ENCODE measurements at places on chromosomes 4 and X.

- no peak for DNase-seq
Measured at GRCh38 chrX:143988356-143988755, 104.5 kb downstream of the UBE2NL start.

GRCh38 chrX:79138658-79139241, 5.7 kb upstream of the GPR174 start:
- DNase-seq: peak; percentile 24

GRCh38 chrX:143571521-143571920, 54.2 kb upstream of the SPANXN3 start:
- no peak for DNase-seq

GRCh38 chr4:85777908-85778631, 303.1 kb downstream of the ARHGAP24 start:
- DNase-seq: no peak

GRCh38 chr4:109147135-109147534, 155.3 kb downstream of the COL25A1 start:
- no peak for DNase-seq

- DNase-seq: no peak
Measured at GRCh38 chrX:134932528-134933217, 58.1 kb upstream of the SMIM10 start.

DNA sequence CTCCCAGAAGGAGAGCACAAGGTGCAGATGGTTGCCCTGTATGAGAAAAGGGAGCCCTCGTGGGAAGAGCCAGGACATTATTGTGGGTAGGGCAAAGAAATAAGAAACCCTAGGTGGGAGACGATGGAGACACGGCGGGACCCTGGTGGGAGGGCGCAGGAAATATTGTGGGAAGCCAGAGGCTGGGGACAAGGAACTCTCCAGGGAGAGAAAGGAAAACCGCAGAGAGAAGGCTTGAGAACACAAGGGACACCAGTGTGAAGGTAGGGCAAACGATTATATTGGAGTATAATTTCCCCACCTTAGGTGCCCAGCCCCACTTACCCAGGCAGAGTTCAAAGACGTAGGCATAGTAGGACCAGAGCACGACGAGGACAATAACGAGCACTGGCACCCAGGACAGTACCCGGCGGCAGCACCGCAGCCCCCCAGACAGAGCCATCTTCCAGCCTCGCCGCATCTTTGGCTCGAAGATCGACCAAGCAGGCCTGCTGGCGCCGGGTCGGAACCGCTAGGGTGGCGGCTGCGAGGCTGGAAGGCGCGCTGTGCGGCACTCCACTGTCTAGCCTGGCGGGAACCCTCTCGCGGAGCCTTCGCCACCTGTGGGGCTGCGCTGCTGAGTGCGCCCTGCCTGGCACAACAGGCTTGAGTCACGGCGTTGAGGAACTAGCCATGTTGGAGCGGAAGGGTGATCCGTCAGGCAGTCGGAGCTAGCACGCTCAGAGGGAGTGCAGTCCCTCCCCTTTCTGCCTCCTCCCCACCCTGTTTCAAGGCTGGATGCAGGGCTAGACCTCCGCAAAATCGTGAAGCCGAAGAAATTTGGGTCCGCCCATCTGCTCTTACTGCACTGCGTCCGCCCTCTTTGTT, at the start of gene ZDHHC15:
TSS of gene ZDHHC15 (minus strand) at position 473 of the 867 bp plus-strand sequence. CDS start at position 460, 13 bp downstream.
- peak; percentile 37 for DNase-seq

DNA sequence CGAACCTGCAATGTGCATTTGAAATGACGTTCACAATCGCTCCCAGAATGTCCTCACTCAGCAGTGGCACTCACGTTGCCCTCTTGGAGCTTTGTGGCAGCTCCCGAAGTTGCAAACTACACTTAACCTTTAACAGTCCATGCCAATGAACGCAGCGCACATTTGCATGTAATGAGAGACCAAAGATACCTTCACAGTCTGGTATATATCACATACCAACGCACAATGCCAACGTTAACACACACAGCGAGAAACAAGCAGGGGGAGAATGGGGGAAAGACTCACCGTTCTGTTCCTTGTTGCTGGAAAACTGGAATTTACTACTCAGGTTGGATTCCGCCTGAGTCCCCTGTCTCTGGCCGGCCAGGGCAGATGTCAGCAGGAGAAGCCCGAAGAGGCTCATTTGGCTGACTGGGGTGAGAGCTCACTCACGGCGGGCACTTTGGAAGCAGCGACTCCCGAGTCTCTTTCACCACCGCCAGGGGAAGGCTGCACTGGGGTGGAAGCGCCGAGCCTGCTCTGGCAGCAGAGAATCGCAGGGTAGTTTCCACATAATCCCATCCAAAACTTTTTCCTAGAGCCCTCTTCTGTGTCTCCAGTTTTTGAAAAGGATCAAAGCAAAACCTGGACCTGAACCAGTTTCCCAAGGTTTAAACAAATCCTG, 966 bp downstream of the PDGFC start:
- DNase-seq: no peak

DNA sequence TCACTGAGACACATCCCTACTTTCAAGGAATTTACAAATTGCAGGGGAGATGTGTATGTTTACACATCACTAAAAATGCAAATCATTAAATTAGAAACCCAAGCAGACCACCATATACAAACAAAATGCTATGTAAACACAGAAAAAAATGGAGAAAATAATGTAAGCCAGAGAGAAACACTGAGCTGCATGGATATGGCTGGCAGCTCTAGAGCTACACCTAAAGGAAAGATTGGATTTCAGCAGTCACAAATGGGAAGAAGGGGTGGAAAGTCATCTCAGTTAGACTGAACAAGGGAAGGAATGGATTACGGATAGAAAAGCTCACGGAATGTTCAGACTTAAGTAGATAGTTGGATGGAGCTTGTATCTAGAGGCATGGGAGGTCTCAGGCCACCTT, 186.3 kb downstream of the MOSPD2 start:
- DNase-seq: no peak

- DNase-seq: no peak
Measured at GRCh38 chr4:118760092-118760491, 74.9 kb downstream of the METTL14 start.

GRCh38 chr4:28754376-28754775, 1893.7 kb downstream of the STIM2 start:
- no peak for DNase-seq

DNA sequence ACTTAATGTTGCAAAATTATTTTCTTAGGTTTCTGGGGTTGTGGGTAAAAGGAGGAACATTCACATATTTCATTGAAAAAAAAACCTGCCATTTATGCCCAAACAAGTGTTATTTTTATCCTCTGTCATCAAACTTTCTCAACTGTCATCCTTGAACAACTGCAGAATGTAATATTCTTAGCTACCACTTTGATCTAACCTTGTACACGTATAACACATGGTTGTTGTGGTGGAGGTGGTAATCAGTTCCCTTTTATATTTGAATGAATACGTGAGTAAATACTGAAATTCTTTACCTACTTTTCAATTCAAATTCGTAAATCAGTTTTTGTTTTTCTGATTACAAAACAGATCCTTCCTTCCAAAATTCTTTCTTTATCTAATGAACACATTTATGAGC, 3.8 kb upstream of the AMMECR1 start:
- no peak for DNase-seq

DNA sequence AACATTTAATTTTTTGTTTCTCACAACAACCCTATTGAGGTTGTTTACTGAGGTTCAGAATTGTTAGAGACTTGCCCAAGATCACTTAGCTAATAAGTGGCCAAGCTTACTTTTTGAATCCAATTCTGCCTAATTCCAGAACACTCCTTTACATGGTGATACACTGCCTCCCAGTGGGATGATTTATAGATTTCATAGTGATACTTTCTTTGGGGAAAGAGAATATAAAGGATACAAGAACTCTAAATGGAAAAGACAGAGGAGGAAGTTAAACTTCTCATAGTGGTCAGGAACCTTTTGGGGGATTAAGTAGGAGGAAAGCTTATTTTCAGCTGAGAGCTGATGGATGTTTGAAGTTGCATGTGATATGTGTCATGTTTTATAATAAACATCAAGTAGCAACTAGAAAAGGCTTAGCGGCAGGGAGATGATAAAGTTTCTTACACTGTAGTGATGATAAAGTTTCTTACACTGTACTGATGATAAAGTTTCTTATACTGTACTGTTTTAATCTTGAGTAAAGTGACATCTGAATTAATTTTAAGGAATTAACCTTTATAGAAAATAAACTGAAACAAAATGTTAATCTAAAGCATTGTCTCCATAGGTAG, 15.3 kb downstream of the STAG2 start:
- DNase-seq: no peak

DNA sequence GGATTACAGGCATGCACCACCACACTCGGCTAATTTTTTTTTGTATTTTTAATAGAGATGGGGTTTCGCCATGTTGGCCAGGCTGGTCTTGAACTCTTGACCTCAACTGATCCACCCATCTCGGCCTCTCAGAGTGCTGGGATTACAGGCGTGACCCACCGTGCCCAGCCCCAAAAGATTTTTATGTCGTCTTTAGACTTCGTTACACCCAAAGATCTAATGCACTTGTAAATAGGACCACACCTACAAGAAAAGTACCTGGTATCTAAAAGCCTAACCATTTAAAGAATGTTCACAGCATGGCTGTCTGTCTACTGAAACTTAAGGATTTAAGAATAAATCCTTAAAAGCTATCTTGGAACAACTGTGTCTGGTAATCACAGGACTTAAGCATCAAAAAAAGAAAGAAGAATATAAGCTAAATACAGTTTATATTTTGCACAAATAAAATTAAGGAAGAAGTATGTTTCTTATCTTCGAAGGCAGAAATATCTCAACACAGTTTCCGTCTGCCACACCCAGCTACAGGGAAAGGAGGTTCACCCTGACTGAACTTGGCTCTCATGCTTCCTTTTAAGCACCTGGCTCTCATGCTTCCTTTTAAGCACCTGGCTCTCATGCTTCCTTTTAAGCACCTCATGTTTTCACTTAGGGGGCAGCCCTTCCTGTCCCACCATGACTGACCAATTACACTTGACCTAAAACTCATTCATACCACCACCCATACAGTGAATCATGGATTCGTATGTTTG, 92.0 kb upstream of the STS start:
- no peak for DNase-seq

- no peak for DNase-seq
Measured at GRCh38 chr4:85084371-85085094, 118.0 kb upstream of the WDFY3 start.

DNA sequence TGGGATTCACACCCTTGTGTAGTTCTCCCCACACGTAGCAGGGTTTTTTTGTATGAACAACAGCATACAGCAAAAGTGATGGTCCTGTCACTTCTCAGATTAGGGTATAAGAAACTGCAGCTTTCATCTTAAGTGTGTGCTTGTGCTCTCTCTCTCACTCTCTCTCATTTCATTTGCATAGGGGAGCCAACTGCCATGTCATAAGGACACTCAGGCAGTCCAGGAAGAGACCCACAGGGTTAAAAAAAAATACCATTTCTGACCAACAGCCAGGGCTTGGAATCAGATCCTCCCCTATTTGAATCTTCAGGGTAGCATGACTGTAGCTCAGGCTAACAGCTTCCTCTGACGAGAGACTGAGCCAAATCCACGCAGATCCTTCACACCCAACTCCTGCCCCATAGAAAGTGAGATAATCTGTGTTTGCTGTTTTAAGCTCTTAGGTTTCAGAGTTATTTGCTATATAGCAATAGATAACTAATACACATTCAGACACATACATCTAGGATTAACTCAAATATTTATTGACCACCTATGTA, 331.2 kb downstream of the PAPSS1 start:
- DNase-seq: no peak

DNA sequence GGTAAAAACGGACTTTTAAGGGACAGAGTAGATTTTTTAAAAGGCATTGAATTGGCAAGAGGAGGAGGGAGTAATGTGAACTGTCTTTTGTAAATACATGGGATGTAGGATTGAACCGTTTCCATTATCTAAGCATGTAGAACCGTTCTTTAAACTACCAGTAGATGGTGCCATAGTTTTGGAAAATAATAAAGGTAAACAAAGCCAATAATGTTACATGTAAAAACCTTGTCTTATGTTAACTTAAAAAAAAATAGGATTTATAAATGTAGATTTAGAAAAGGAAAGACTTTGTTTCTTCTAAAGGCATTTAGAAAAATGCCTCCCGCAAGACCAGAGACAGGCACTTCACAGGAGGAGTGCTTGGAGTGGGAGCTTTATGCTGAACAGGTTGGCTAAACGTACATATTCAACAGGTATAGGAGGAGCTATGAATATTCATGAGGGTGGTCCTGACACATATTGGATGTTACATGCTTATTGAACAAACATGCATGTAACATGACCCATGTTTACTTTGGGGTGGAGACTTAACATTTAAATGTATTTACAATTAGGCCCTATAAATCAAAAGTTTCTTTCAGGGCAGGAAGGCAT, 45.5 kb upstream of the FAM241A start:
- peak; percentile 40 for DNase-seq

- no peak for DNase-seq
Measured at GRCh38 chr4:138005486-138005885, 236.7 kb downstream of the SLC7A11 start.

- DNase-seq: no peak
Measured at GRCh38 chr4:2849267-2850152, 5.9 kb downstream of the ADD1 start.

- no peak for DNase-seq
Measured at GRCh38 chrX:119647089-119647488, 40.9 kb upstream of the NKRF start.

- no peak for DNase-seq
Measured at GRCh38 chr4:52713456-52713937, 37.7 kb downstream of the ERVMER34-1 start.

- no peak for DNase-seq
Measured at GRCh38 chrX:102846544-102847236, 90.4 kb upstream of the RAB40AL start.

DNA sequence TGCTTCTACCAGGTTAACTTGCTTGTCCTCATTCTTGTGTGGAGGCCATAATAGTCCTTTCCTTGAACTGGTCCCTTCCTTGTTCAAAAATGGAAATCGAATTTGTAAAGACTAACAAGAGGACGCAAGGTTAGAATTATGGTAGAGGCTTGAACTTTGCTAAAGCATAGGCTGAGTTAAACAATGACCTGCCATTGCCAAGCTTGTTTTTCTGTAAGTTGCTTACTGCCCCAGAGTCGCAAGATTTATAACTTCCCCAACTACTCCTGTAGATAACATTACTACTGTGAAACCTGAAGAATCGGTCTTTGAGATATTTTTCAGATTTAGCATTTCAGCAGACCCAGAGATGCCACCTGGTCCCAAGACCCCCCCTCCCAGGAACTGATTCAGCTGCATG, 45.3 kb downstream of the RAB33B start:
- no peak for DNase-seq

DNA sequence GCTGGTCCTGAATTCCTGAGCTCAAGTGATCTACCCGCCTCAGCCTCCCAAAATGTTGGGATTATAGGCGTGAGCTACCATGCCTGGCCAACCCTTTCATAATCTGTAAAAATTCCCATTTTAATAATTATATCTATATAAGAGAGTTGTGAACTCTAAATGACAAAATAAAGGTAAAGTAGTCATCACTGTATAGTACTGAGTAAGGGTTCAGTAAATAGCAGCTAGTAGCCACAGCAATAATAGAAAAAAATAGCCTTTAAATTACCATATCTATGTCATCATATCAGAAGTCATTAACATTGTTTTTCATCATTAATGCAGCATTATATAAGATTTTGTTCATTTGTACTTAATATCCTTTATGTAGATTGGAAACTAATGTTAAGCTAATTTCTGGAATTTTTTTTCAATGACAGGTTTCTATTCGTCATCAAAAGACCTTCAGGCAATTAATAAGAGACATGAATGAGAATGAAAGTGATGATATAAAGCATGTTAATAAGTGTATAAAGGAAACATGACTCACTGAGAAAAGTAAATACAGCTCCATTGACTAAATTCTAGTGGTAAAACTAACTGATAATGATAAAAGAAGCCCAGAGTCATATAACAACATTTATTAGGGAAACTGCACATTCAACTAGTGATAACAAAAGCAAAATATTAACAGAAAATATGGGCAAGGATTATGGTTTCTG, 85.9 kb upstream of the UGT8 start:
- DNase-seq: no peak
